ENCODE measurements at places on chromosomes 7 and 10. TPM values are rescaled to one million over a fixed set of nuclear protein-coding genes. Genes with fewer than 3 reads are reported as not detected.

Gene KDM7A
- total RNA-seq, result 6.3 TPM

Gene VIPR2
- 0.14 TPM for total RNA-seq

Gene CC2D2B
- total RNA-seq, result not detected

Gene NKX2-3
- total RNA-seq, result not detected

All from activated T-cell treated with anti-CD3 and anti-CD28 coated beads, Interleukin-2, amount 50 U/mL, for 4 hours (primary cell).